ENCODE measurements at places on chromosomes 16 and 17. TPM values are rescaled to one million over a fixed set of nuclear protein-coding genes. Genes with fewer than 3 reads are reported as not detected.

DNA sequence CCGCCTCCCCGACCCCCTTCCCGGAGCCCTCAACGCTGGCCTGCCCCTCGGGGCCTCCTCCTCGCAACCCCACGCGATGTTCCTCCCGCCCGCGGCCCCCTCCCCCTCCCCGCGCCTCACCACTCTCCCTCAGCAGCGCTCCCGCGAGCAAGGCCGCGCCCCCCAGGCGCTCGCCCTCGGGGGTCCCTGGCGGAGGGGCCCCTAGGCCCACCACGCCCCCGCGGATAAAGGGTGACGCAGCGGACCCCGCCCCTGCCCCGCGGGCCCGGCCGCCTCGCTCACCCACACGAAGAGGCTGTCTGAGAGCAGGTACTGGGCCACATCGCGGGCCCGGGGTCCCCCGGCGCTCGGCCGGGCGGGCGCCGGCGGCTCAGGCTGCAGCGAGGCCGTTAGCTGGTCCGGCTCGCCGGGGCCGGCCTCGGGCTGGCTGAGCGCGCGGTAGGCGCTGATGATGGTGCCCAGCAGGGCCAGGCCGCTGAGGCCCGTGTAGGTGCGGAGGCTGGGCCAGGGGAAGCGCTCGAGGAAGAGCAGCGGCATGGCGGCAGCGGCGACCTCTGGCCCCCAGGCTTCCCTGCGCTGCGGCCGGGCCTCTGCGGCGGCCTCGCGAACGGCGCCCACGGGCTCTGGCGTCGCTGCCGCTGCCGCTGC lies 430 bp downstream of the AMFR start:
- peaks cover 6% of the 10 kb centered on the region for H3K36me3 ChIP-seq
- peak; percentile 57 for DNase-seq
- H3K4me3 ChIP-seq = peak overlapping the region; percentile 89
- H3K4me1 ChIP-seq = peaks cover 48% of the 10 kb centered on the region
- no peaks in the 10 kb centered on the region for H3K27me3 ChIP-seq

DNA sequence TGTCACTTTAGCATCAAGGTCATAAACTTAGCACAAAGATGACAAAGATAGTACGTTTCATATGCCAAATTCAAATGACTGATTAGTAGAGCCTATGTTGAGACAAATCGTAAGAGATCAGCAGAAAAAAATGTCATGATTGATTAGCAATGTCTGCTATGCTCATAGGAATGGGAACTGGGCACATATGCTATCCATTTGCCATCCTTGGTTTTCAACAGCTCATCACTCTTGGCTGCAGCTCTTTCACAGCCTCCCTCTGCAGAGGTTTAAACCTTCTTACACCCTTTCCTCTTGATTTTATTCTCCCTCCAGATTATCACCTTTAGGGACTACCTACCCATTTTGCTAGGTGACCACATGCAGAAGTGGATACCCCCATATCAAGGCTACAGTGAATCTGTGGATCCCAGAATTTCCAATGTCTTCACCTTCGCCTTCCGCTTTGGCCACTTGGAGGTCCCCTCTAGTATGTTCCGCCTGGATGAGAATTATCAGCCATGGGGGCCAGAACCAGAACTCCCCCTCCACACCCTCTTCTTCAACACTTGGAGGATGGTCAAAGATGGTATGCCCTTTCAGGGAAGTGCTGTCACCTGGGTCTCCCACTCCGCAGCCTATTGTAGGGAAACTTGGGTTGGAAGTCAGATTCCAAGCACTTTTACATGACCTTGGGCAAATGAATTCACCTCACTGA lies 16.2 kb downstream of the MPO start:
- H3K4me1 ChIP-seq = no peaks in the 10 kb centered on the region
- H3K27ac ChIP-seq = no peak overlapping the region

GRCh38 chr17:62720126-62720850 lies 87.8 kb downstream of the MARCHF10 start:
- H3K4me3 ChIP-seq = no peak overlapping the region
- peaks cover 32% of the 10 kb centered on the region for H3K4me1 ChIP-seq
- peaks cover 33% of the 10 kb centered on the region for H3K27me3 ChIP-seq
- peaks cover 9% of the 10 kb centered on the region for H3K36me3 ChIP-seq

- H3K27ac ChIP-seq = no peak overlapping the region
- H3K36me3 ChIP-seq = no peaks in the 10 kb centered on the region
- no peaks in the 10 kb centered on the region for H3K27me3 ChIP-seq
- H3K4me3 ChIP-seq = no peak overlapping the region
Observed at GRCh38 chr16:14050291-14051027, 20.7 kb upstream of the MRTFB start.

GRCh38 chr16:84048270-84048669 lies 5.7 kb upstream of the SLC38A8 start:
- H3K36me3 ChIP-seq = peaks cover 5% of the 10 kb centered on the region
- peaks cover 4% of the 10 kb centered on the region for H3K4me1 ChIP-seq
- peaks cover 19% of the 10 kb centered on the region for H3K27me3 ChIP-seq
- H3K27ac ChIP-seq = no peak overlapping the region
- DNase-seq = no peak
- no peak overlapping the region for H3K4me3 ChIP-seq

- peaks cover 2% of the 10 kb centered on the region for H3K4me1 ChIP-seq
- H3K36me3 ChIP-seq = peaks cover 3% of the 10 kb centered on the region
- H3K27me3 ChIP-seq = no peaks in the 10 kb centered on the region
Observed at GRCh38 chr17:44801880-44802279, 28.2 kb downstream of the GJC1 start.

DNA sequence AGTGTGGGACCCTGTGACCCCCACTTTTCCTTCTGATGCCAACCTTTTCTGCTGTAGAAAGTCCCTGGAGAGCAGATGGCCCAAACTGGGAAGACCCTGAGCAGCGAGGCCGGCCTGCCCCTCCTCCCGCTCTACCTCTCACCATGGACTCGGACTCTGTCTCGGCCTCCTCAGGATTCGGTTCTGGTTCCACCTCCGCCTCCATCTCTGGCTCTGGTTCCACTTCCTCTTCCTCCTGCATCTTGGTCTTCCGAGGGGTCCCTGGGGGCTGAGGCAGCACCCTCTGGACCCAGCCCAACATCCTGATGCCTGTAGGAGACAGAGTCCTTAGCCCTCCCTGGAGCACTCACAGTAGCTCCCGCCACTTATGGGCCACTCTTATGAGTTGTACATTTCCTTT lies 3.9 kb downstream of the CNGB1 start:
- no peak for DNase-seq
- no peak overlapping the region for H3K4me3 ChIP-seq
- H3K4me1 ChIP-seq = no peaks in the 10 kb centered on the region
- no peak overlapping the region for H3K27ac ChIP-seq
- no peaks in the 10 kb centered on the region for H3K27me3 ChIP-seq

SOX8 gene
- total RNA-seq = 0.58 TPM

DNA sequence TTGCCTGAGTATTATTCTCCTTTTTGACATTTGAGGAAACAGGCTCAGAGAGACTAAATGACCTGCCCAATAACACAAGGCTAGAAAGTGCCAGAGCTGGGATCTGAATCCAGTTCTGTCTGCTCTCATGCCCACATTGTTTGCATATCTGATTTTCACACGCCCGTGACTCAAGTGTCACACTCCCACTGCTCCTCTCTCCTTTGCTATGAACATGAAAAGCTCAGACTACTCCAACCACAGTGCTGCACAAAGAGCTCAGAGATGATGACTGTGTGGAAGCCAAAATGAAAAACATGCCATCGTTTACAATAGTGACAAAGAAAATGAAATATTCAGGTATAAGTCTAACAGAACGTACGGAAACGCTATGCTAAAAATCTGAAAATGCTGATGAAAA lies 107.9 kb downstream of the SMG6 start:
- H3K4me3 ChIP-seq = peak overlapping the region; percentile 8
- peaks cover 39% of the 10 kb centered on the region for H3K36me3 ChIP-seq
- H3K27me3 ChIP-seq = no peaks in the 10 kb centered on the region
- H3K4me1 ChIP-seq = peaks cover 52% of the 10 kb centered on the region

RASL10B gene
- total RNA-seq = 2.6 TPM

DNA sequence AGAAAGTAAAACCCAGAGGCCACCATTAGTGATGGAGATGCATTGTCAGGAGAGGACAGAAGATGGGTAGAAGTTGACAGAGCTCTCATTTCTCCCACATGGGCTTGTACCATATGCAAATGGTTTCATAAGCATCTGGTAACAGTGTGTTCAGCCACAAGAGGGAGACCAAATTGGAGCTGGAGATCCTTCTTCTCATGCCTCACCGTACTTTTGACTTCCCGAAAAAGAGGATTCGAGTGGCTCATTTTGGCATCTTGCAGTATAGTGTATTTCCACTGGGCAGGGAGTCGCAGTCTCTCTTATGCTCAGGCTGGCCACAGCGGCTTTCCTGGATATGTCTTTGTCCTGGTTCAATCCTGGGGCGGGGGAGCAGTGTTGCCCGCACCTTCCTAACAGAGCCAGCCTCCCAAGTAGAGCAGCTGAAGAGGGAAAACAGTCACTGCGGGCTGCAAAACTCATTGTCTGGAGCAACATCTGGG lies 23.8 kb downstream of the TBC1D3B start:
- no peak for DNase-seq
- H3K27me3 ChIP-seq = peaks cover 48% of the 10 kb centered on the region
- no peaks in the 10 kb centered on the region for H3K36me3 ChIP-seq

DNA sequence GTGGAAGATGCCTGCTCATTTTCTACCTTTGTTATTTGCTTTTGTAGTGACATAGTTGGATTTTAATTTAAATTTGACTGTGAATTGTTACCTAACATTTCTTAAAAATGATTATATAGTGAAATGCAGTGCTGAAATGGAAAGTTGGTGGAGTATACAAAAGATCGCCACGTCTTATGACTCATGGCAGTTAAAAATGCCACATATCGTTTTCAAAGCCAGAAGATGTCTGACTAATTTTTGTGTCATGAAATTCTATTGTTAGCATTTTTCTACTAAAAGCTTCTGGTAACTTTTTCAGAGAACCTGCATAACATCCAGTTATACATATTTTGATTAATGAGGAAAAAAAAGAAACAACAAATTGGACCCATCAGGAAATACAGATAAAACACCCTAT lies 20.6 kb downstream of the MAP2K4 start:
- H3K27me3 ChIP-seq = no peaks in the 10 kb centered on the region
- DNase-seq = no peak
- peak overlapping the region; percentile 81 for H3K27ac ChIP-seq
- H3K36me3 ChIP-seq = peaks cover 24% of the 10 kb centered on the region
- peaks cover 75% of the 10 kb centered on the region for H3K4me1 ChIP-seq

GRCh38 chr17:40448213-40448638 lies 5.0 kb downstream of the IGFBP4 start:
- peaks cover 35% of the 10 kb centered on the region for H3K4me1 ChIP-seq
- H3K4me3 ChIP-seq = no peak overlapping the region
- DNase-seq = no peak
- H3K36me3 ChIP-seq = no peaks in the 10 kb centered on the region
- H3K27ac ChIP-seq = no peak overlapping the region

KRT33B gene
- not detected for total RNA-seq

TEKT1 gene
- total RNA-seq = not detected

DNA sequence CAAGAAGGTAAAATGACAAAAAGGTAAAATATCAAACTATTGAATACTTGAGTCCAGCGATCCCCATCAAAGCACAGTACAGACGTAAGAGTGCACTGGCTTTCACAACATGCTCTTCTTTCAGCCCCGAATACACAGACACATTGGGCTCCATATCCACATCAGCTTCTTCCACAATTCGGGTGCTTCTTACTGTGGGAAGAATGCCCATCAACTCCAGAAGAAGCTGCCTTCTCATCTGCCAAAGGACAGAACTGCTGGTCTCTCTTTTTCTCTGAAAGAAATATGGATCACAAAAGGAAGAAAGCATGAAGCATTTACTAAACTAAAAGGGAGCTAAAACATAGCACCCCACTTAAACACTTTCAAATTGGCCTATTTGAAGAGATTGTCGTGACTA lies 20.4 kb downstream of the INTS2 start:
- H3K27ac ChIP-seq = no peak overlapping the region
- H3K4me3 ChIP-seq = no peak overlapping the region
- peaks cover 39% of the 10 kb centered on the region for H3K36me3 ChIP-seq
- no peaks in the 10 kb centered on the region for H3K4me1 ChIP-seq
- DNase-seq = no peak

All from activated naive CD8-positive, alpha-beta T cell treated with anti-CD3 and anti-CD28 coated beads for 36 hours (primary cell).